ENCODE measurements at places on chromosomes 3 and 15.

DNA sequence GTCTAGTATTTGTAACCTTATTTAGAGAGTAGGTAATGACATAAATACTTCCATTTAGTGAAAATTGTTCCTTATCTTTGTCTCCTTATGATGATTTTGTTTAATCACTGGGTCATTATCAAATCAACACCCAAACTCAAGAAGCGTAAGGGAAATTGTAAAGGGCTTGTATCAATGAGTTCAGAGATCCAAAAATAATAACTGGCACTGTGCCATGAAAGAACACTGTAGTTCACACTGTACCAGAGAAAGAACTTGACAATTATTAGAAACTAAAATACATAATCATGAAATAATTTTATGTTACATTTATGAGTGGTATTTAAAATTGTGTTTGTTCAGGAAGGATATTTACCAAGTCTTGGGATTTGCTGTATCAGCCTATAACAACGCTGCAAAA is 895.4 kb downstream of the FHIT start:
- DNase-seq = no peak

- DNase-seq = no peak
Measured at GRCh38 chr15:86157606-86158293, 78.1 kb downstream of the AGBL1 start.

DNA sequence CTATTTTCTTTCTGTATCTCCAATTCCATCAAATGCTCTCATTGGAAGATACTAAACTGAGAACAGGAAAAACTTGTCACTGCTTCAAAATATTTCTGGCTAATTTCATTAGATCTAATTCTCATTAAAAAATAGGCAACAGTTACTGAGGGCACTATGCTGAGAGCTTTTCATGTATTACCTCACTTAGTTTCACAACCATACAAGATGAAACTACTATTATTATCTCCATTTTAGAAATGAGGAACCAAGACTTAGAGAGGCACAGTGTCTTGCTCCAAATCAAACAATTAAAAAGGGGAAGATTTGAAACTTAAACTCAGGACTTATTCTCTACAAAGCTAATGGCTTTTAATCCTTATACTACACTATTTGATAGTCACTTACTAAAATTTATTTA is 7.2 kb upstream of the OTOL1 start:
- no peak for DNase-seq

DNA sequence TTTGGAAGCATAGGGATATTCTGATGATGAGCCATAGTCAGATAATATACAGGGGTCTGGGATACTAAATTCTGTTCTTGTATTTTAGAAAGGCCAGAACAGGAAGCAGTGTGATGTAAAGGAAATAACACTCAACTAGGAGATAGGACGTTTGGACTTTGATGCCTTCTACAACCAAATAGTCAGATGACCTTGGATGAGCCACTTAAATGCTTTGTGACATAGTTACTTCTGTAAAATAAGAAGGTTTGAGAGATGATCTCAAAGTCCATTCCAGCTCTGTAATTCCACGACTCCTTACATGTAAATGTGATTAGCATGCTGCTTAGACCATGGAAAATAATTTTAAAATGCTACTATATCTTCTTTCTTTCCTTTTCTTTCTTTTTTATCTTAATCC is 29.5 kb upstream of the CCDC54 start:
- DNase-seq = no peak

- DNase-seq = no peak
Measured at GRCh38 chr3:150216041-150216811, 191.9 kb upstream of the TSC22D2 start.

DNA sequence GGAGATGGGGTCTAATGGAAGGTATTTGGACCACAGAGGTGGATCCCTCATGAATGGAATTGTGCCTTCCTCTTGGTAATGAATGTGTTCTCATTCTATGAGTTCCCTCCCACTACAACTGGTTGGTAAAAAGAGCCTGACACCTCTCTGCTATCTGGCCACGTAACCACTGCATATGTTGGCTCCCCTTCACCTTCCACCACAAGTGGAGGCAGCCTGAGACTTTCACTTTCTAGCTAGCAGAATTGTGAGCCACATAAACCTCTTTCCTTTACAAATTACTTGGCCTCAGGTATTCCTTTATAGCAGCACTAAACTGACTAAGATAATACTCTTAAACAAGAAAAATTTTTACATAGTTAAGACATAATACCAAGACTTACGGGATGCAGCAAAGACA is 155.3 kb downstream of the NR1I2 start:
- DNase-seq = peak; percentile 47

DNA sequence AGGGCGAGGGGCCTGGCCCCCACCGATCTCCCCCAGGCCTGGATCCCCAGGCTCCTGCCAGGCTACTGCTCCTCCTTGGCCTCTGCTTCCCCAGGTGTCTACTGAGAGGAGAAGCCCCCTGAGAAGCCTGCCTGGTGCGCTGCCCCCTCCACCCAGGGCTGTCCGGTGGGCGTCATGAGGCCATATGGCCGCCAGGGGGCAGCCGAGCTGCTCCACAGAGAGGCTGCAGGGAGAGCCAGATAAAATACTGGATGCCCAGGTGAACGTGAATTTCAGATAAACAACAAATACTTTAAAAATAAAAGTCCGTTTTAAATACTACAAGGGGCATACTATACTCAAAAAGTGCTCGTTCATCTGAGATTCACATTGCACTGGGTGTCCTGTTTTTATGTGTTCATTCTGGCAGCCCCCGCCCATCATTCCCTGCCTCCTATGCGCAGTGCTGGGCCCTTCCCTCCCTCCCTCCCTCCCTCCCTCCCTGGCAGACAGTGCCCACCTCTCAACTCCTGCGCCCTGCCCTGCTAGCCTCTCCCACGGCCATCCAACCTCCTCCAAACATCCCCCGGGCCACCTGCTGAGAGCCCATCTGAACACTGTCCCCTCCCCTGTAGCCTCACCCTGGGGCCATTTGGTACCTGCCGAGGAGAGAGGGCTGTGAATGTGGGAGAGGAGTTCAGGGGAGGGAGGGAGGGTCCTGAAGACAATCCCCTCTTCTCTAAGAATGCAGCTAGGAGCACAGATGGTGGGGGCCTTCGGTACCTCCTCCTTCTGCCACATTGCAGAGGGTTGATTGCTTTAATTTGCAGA is 29.6 kb downstream of the PSTPIP1 start:
- DNase-seq = peak; percentile 62

DNA sequence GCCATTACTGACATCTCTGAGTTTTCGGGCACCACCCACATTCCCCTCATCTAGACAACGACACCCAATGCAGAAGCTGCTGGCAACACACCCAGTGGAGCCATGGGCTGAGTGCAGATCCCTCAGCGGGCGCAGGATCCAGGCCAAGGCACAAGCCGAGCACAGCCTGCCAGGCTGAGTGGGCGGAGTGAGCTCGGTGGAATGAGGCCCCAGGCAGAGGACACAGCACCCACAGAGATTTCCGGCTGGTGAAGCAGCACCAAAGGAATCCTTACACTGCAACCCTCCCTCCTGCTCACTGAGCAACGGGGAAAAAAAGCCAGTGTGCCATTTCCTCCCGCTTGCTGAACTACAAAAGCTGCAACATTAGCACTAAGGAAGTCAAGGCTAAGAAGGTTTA is 34.3 kb downstream of the ZMAT3 start:
- no peak for DNase-seq

GRCh38 chr15:73922186-73923151 is 3.8 kb upstream of the LOXL1 start:
- no peak for DNase-seq

- no peak for DNase-seq
Measured at GRCh38 chr3:13214847-13215472, 141.7 kb upstream of the IQSEC1 start.

GRCh38 chr3:16509721-16510619 is 3.5 kb downstream of the RFTN1 start:
- DNase-seq = no peak

- DNase-seq = peak; percentile 27
Measured at GRCh38 chr3:47578119-47578632, 489 bp downstream of the CSPG5 start.

DNA sequence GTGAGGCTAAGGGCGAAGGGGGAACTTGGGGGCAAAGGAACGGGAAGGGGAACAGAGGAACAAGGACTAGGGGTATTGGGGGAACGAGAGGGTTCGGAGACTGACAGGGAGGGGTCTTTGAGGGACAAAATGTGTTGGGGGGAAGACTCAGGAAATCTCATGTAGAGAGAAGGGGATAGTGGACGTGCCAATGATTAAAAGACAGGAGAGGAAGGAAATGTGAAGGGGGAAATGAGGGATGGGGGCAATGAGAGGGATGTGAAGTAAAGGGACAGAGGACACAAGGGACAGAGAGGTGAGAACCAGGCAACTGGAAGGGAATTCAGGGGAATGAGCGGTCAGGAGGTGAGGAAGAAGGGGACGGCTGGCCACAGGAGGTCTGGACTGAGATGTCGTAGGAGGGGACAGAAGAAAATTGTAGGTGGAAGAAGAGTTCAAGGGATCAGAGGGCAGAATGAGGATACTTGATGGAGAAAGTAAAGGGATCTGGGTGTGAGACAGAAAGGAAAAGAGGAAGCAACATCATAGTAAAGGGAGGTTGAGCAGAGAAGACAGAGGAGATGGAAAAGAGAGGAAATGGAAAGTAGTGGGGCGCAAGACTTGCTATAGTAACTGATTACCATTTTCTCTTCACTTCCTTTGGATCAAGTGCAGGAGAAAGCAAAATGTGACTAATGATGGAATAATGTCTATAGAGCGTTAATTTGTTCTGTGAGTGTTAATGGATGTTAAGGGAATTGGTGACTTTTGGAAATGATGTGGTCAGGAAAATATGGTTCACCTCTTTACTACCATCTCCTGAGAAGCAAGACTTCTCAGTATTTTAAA is 749 bp downstream of the RAB8B start:
- no peak for DNase-seq

- peak; percentile 67 for DNase-seq
Measured at GRCh38 chr15:41558400-41559238, at the start of gene TYRO3. Gene TYRO3 (plus strand): TSS chr15:41559212. CDS start chr15:41559258, 46 bp downstream.

DNA sequence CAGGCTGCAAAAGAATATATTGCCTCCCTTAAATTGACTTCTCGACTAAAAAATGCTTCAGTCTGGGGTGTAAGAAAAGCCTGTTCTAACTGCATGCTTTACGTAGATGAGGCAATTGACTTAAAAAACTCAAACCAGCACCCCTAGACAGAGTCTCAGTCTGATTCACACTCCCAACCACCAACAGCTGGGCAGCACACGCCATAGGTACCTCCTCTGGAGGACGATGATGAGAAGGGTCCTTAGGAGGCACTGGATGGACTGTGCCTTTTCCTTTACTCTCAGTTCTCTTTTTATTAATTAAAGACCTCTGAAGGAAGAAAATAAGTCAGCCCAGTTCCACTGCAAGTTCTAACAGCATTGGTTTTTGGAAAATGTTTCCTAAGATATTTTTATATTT is 175.0 kb downstream of the PDZRN3 start:
- no peak for DNase-seq

DNA sequence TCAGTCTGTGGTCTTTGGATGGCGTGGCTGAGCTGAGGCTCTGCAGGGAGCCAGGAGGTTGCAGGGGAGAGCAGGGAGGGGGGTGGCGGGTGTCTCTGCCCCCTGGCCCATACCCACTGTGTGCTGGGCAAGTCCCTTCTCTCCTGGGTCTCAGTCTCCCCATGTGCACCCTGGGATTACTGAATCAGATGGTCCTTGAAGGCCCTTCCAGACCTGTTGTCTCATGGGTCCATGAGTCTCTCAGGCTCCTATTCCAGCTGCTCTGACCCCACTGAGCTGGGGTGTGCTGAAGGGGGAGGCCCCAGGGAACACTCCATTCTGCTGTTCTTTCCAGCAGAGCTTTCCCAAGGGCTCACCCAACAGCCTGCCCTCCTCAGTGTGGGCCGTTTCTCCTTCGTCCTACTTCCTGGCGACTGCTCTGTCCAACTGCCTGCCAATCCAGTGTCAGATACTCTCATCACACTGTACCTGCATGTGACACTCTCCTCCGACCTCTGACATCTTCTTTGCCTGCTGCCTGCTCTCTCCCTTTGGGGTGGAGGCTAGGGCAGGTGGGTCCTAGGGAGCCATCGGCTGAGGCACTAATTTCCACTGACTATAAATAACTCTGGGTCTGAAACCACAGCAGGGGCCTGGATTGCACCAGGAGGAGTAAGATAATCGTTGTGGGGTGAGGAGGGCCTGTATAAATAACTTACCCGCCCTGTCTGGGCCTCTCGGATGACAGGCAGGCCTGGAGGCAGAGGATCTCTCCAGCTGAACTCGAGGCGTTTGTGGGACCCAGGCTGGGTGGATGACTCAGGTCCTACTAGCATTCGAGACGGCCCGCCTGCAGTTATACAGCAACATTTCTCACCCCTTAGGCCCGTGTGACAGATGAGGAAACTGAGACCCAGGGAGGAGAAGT is 67.1 kb downstream of the ATP2B2 start:
- DNase-seq = no peak

- no peak for DNase-seq
Measured at GRCh38 chr3:61520966-61521628, 40.3 kb upstream of the PTPRG start.

DNA sequence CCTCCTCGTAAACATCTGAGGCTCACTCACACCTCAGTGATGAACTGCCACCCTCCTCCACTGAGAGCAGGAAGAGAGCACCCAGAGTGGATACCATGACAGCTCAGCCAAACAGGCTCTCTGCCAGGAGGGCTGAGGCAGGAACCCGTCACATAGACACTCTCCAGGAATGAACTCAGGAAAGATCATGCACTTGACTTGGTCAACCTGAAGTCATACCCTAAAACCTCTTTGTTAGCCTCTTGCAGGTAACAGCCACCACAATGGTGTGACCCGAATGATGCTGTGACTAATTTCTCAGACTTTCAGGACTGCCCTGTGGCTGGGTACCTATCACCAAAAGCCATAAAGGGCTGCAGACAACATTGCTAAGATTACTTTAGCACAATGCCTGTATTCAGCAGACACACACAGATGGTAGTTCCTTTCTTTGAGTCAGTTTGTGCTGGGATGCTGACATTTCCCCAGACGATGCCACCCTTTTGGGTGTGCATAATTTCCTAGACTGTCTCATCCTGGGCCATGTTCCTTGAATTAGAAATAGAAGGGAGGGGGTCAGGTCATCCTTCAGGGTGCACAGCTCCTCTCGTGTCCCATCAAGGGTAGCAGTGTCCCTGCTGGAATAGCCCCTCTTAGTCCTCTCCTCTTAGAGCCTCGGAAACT is 30.3 kb downstream of the CX3CR1 start:
- DNase-seq = no peak

- no peak for DNase-seq
Measured at GRCh38 chr3:480070-480469, 283.5 kb downstream of the CHL1 start.

GRCh38 chr3:60303160-60303559 is 948.1 kb downstream of the FHIT start:
- DNase-seq = no peak

DNA sequence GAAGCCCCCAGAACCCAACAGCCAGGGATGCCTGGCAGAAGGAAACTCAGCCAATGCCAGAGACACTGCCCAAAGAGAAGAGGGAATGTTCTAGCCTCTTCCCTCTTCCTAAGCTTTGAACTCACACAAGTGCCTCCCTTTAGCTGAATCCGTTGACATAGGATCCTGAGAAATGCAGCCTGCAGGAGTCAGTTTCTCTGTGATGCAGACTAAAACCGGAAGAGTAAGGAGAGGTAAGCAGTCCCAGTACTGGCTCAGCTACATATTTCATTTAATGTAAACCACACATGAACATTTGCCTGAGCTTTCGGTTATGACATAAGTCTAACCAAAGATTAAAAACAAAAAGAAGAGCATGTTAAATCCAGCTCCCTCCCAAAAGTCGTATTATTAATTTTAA is 768.7 kb downstream of the TBL1XR1 start:
- no peak for DNase-seq

GRCh38 chr15:74242441-74243185 is 6.5 kb downstream of the CCDC33 start:
- DNase-seq = no peak

Data from CD8-positive, alpha-beta memory T cell (primary cell).